Right hindlimb (tissue), 1 donor: ENCODE measurements at places on chromosomes 4 and X.

- DNase-seq, result no peak
Observed at GRCh38 chr4:174999407-174999806, 81.2 kb downstream of the ADAM29 start.

- DNase-seq, result no peak
Observed at GRCh38 chr4:39931441-39931901, 46.2 kb downstream of the PDS5A start.

DNA sequence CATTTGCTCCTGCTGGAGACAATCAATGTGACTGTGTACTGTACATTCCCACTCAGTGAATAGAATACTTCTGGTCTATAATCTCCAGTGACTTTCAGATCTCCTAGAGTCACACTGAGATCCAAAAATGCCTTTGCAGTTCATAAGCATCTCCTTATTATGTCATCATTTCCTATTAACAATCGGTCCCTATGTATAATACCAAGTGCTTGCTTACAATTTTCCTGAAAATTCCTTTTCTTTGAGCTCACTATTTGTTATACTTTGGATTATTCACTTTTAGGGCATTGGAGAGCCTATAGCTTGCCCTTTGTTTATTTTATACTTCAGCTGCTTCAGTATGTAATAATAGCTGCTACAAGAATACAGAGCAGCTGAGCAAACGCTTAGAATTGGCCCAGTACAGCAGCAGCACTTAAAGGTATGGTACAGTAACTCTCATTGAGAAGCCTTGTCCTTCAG, 313.0 kb downstream of the DCTD start:
- no peak for DNase-seq

DNA sequence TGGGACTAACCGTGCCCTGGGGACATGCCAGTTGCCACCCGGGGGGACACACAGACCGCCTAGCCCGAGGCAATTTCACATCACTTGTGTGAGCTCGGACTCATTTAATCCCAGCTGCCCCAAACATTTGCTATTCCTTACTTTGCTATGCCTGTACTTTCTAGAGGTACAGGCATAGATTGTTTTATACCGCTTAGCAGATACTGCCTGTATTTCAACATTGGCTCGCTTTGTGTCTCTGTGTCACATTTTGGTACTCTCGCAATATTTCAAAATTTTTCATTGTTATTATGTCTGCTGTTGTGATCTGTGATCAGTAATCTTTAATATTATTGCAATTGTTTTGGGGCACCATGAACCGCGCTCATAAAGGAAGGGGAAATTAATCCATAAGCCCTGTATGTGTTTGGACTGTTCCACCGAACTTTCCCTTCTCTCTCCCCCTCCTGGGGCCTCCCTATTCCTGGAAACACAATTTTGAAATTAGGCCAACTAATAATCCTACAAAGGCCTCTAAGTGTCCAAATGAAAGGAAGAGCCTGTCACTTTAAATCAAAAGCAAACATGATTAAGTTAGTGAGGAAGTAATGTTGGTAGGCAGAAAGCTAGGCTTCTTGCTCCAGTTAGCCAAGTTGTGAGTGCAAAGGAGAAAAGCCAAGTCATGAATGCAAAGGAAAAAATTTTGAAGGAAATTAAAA, 568 bp upstream of the CASP6 start:
- no peak for DNase-seq

- no peak for DNase-seq
Observed at GRCh38 chrX:17833954-17834353, 27.1 kb downstream of the RAI2 start.

GRCh38 chr4:1193206-1194009, 21.0 kb upstream of the SPON2 start:
- no peak for DNase-seq

GRCh38 chr4:138609943-138610350, 367.8 kb upstream of the SLC7A11 start:
- DNase-seq, result no peak

DNA sequence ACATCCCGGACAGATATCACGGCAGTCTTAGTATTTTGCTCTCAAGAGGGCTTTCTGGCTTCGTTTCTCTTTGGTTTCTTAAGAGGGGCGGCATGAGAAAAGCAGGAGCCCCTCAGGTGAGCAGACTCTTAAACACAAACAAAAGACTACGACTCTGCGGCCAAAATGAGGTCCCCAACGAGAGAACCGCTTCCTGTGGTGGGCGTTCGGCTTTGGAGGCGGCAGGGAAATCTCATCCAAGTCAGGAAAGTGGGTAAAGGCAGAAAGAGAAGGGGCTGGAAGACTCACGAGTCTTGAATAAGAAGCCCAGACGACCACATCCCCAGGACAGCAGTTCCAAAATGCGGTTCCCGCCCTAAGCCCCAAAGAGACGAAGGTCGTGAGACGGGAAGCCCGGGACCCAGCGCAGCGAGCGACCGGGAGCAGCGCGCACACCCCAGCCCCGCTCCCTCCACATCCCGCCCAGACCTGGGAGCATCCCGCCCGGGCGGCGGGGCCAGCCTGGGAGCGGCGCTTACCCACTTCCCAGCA, 409 bp downstream of the UGDH start:
- no peak for DNase-seq

DNA sequence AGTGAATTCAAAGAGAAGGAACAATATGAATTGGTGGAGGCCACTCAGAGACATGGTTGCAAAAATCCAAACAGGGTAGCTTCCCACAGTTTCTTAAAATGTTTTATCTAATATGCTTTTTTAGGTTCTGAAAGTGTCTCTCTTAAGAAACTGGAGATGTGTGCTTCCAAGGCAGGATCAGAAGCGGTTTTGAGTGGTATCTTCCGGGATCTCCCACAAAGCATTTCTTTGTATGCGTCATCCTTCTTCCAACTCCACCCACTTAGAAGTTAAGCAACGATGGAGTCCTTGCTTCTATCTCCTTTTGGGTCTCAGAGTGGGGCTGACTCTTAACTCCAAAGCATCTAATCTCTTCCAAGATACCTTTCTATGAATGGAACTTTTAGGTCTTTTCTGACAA, 196.7 kb downstream of the MID1 start:
- DNase-seq, result no peak

GRCh38 chrX:13115146-13115855, 70.9 kb upstream of the FAM9C start:
- no peak for DNase-seq

- no peak for DNase-seq
Observed at GRCh38 chr4:23022032-23022431, 329.3 kb downstream of the GBA3 start.

DNA sequence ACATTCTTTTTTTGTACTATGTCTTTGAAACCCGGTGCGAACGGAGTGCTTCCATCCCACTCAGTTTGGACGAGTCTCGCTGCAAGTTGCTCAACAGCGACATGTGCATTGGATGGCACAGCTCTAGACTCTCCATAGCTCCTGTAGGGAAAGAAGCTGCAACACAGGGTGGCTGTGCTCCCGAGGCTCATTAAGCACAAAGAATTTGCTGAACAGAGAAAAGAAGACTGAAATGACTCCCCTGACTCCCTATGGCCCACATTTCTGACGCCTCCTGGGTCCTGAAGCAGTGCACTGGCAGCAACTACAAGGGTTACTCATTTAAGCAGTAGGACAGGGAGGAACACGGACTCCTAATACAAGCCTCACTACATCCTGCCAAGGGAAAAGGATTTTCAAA, 127.4 kb downstream of the SH3RF1 start:
- DNase-seq, result no peak

GRCh38 chr4:126465341-126465740, 1150.6 kb downstream of the FAT4 start:
- no peak for DNase-seq

DNA sequence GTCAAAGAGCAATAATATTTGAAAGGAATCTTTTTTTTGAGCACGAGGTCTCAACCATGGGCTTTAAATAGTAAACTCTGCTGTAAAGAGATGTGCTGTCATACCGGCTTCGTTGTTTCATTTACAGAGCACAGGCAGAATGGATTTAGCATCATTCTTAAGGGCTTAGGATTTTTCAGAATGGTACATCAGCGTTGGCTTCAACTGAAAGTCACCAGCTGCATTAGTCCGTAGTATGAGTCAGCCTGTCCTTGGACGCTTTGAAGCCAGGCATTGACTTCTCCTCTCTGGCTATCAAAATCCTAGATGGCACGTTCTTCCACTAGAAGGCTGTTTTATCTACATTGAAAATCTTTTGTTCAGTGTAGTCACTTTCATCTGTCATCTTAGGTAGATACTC, 23.6 kb downstream of the COX18 start:
- DNase-seq, result no peak

DNA sequence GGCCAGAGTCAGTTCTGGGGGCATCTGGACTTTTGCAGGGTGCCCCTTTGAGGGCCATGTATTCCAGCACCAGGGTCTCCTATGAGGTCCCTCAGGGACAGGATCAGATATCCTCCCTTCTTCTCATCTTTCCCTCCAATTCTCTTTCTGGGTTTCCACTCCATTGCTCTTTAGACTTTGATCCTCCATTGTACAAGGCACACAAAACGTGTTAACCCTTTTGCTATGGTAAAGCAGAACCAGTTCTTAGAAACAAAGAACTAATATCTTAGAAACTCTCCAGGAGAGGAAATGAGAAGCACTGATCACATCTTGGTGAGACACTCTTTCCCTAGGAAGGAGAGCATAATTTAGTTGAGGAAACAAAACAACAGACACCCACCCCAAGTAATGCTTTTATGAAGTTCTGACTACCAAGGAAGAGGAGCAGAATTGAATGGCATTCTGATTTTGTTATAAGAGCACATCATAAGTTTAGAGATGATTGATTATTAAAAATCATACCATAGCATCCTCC, 200.7 kb upstream of the NPY2R start:
- no peak for DNase-seq

GRCh38 chr4:184259866-184260265, 42.2 kb upstream of the ENPP6 start:
- DNase-seq, result no peak

GRCh38 chrX:34918091-34918736, 24.4 kb upstream of the FAM47B start:
- no peak for DNase-seq

DNA sequence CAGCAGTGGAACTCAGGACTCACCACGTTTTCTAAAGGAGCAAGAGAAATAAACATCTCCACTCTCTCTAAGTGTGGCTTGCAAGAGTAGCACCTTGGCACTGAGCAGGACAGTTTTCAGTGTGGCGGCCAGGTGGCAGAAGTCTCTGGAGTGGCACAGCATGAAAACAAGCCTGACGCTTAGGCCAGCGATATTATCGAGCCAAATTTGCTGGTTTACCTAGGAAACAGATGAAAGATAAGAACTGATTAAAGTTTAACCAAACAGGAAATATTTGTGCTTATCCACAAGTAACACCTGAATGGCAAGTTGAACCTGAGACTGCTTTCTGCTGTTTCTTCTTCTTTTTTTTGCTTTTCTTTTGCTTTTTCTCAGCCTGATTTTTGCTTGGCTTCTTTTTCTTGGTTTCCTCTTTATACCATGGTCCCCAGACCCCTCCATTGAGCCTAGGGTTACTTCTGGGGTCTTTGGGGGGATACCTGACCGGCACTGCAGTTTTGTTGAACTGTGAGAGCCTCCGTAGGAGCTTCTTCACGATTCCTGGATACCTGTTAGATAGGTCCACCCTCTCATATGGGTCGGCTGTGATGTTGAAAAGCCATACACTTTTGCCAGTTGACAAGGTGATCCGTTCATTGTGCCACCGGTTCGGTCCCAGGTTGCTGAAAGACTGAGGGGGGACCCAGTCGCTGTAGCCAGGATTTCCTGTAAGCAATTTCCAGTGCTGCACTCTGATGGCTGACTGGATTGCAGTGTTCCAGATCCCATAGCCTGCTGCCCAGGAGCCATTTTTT, 77.3 kb downstream of the ARSJ start:
- DNase-seq, result no peak

GRCh38 chr4:85836588-85837438, 361.9 kb downstream of the ARHGAP24 start:
- DNase-seq, result no peak

- DNase-seq, result no peak
Observed at GRCh38 chr4:158500054-158500453, 21.6 kb upstream of the RXFP1 start.

DNA sequence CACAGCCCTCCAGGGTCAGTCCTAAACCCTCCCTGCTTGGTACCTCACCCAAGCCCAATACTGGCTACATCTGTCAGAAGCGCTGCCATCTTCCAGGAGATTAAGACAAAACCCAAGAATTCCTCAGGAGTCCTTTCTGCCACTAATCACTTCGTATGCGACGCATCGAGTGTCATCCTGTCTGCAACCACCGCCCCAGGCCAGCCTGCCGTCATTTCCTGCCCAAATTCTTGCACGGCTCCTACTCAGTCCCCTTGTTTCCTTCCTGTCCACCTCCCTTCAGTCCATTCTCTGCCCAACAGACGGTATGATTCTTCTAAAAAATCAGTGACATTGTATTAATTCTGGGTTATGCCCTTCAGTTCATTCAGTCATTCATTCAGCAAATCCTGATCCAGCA, 113.6 kb downstream of the NFKB1 start:
- no peak for DNase-seq

GRCh38 chr4:1244081-1244977, 4.6 kb downstream of the CTBP1 start:
- no peak for DNase-seq

DNA sequence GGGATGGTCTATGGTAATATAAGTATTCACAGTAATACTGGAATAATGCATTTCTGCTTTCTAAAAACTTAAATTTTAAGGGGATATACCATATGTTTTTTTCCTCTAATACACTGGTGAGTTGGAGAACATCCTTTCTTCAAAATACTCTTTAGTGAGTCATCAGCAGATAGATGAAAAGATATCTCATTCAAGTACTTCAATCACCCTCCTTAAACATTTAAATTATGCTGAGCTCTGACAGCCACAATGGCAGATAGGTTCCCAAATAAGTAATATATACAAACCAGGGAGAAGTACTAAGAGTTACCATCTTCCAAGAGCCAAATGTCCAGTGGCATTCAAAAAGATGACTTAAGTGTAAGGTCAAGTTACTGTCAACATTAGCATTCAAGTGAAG, 52.2 kb downstream of the AMMECR1 start:
- DNase-seq, result no peak

DNA sequence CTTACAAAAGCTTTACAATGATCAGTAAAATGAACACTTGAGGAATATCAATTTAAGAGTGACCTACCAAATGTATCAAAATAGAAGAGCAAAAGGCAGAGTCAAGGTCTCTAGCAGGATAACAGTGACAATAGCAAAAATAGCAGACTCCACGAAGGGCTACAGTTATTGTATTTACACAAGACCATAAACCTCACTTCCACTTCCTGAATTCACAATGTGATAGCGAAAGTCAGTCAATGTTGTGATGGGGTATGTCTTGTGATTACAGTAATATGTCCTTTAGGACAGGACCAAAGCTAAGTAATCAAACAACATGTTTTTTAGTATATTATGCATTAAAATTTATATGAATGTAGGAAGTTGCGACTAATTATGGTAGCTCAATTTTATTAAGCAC, 139.6 kb downstream of the IQCM start:
- no peak for DNase-seq

- no peak for DNase-seq
Observed at GRCh38 chr4:173317004-173317403, 17.2 kb downstream of the HMGB2 start.

DNA sequence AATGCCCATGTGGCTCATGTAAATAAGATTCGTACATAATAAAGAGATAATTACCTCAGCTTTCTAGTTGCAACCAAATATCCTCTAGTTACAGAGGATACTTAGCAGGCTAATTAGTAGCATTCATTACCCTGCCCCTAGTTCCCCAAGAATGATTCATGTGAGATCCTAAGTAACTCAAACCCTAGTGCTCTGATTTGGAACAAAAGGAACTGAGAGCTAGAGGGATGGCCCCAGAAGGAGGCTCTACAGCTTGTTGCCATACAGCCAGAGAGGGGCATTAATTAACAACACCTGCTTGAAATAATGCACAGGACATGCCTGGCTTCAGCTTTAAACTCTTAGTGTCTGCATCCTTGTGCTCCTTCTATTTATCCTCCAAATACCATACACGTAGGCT, 32.6 kb upstream of the CBR4 start:
- DNase-seq, result no peak
